ENCODE measurements at places on chromosomes 1 and 21. TPM values are rescaled to one million over a fixed set of nuclear protein-coding genes. Genes with fewer than 3 reads are reported as not detected.
A peak's percentile ranks its signal among the peaks of the same experiment; 100 is the strongest.

GRCh38 chr1:164337394-164337793, 221.6 kb upstream of the PBX1 start:
- no peak for DNase-seq

DNA sequence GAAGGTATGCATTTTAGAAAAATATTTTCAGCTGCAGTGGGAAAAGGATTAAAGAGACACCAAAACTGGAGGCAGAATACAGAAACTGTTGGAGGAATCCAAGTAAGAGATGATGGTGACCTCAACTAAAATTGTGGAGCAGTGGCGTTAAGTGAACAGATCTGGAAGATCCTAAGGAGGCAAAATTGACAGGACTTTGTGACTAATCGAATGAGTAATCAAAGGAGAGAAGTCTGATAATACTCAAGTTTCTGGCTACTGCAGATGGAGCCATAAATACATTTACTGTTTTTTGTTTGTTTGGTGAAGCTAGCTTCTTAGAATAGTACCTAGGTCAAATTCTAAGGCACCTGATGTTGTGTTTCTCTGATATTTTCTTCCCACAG, 3.1 kb downstream of the CTBS start:
- peak; percentile 38 for DNase-seq

ZFP69B gene
- total RNA-seq, result 6.8 TPM

DNA sequence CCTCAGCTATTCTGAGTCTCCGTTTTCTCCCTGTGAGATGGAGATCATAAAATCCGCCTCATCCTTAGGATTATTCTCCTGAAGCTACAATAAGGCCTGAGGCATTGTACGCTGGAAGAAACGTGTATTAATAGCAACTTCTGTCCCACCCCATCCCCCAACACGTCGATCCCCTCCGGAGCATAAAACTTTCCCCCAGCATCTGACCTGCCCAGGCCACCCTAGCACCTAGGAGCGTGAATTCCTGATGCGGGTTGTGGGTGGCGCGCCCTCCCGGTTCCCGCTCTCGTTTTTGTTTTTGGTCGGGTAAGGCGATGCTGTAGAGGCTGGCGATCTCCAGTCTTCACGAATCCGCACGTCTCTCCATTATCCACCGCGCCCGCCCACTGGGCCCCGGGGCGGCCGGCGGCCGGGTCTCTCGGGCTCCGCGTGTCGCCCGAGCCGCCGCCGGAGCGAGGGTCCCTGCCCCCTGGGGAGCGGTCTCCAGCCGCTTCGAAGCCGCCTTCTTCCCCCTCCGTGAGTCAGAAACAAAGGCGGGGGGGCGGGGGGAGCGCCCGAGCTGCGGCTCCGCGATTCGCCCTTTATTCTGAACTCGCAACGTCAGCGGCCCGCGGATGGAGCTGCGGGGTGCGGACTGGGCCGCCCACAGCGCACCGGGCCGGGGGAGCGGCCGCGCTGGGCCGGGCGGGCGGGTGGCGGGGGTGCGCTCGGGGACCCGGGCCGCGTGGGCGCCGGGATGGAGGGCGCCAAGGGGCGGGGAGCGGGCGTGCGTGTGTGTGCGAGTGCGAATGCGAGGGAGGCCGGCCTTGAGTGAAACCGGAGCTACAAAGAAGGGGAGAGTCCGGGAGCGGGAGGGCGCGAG, at the start of gene PLEKHO1:
Gene PLEKHO1, plus strand, starts transcription at position 646 of the 862 bp plus-strand sequence. CDS start 342 bp downstream, outside the sequence.
- DNase-seq, result peak; percentile 81

NCMAP gene
- total RNA-seq, result not detected

- DNase-seq, result no peak
These were observed 228.7 kb downstream of the C1orf94 start for GRCh38 chr1:34405266-34405959.

KRTAP10-11 gene
- not detected for total RNA-seq

GRCh38 chr1:31745096-31745945, 18.8 kb downstream of the ADGRB2 start:
- peak; percentile 43 for DNase-seq
